ENCODE measurements at places on chromosomes 13 and 19. TPM values are rescaled to one million over a fixed set of nuclear protein-coding genes. Genes with fewer than 3 reads are reported as not detected.

DNA sequence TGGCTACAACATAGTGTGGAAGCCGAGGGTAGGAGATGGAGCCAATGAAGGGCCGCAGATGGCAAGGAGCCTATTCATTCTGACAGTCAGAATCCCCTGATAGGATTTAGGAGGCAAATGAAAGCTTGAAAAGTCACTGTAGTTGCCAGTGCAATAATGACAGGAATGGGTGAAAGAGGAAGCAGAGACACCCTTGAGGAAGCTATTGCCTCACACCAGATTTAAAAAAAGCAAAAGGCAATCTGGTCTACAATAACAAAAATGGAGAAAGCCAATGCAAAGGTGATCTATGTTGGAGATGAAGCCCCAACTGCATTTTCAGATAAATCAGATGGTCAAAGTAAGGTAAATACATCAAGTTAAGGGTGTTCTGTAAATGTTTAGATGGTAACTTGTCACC, 158.5 kb downstream of the TUBA3C start:
- DNase-seq: no peak

DNA sequence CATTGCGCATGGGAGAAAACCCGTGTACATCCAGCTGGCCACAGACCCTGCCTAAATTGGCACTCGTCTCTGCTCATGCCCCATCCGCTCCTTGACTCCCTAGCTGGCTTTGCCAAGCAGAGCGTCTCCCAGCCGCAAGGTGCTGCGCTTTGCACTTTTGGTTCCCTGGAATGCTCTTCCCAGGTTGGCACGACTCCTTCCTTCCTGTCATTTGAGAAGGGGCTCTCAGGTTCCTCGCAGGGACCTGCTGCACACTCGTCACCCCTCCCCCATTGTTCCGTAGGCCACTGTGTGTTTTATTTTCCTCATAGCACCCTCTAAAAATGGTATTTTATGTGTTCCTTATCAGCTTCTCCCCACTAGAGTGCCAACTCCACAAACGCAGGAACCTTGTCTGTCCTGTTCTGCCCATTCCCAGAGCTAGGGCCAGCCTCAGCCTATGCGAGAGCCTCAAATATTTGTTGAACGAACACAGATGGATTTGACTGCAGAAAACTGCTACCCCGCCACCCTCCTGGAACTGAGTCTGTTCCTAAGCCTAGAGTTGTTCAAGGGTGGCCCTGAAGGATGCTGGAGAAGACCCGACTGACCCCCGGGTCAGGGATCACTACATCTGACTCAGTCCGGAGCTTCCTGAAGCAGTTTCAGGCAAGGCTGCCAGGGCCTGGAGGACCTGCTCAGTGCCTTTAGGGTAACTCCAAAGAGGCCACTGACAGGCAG, 8.4 kb upstream of the CEBPA start:
- no peak for DNase-seq

The ZNF681 gene
- total RNA-seq: 6.7 TPM

GRCh38 chr19:27748551-27749152, 1464.3 kb downstream of the UQCRFS1 start:
- no peak for DNase-seq

DNA sequence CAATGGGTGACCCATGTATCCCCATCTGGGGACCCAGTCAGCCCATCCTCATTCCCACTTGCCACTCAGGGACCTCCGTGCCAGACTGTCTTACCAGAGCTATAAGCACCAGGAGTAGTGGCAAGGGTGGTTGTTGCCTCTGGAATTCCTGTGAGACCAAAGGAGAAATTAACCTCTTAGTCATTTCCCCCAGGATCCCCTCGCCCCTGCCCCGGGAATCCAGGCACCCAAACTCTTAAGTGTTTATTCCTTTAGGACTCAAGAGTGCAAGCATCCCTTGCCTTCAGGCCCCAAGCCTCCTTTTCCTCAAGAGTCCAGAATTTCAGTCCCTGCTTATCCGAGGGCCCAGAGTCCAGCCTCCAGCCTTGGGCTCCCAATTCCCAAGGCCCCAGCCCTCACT, 9.2 kb downstream of the NTN5 start:
- DNase-seq: no peak

GRCh38 chr19:14476673-14477401, 1.7 kb upstream of the PTGER1 start:
- DNase-seq: peak; percentile 55

The S1PR4 gene
- total RNA-seq: 345 TPM

DNA sequence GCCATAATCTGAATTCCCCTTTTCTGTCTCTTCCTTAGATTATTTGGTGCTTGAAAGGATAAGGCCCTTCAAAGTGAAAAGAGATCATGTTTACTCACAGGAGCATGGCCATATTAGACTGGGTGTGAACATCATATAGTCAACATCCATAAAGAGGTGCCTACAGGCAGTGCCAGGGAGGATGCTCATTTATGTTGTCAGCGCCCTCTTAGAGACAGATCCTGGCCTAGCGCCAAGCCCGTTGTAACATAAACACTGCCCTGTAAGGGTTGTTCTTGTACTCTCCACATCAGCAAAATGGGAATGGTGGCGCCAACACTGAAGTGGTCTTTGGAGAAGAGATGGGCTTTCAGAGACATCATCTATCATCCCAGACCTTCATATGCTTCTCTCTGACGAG, 16.1 kb downstream of the PCDH8 start:
- DNase-seq: no peak

The ZNF610 gene
- 1.3 TPM for total RNA-seq

DNA sequence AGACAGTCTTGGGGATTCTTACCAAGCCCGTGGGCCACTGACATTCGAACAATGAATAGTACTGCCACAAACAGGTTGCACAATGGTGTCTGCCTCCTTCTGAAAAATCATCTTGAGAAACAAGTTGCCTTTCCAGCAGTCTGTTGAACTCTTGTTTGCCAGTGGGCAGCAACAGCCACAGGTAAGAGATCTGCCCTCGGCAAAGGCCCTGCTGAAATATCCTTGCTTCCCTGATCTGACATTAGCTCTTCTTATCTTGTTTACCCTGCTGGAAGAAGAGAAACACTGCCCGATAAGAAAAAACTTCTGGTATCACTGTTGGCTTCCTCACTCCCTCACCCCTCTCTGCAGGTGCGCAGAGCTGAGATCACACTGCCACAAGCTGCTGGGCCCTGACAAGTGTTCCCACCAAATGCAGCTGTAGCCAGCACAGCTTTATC, 2.0 kb downstream of the DOCK9 start:
- no peak for DNase-seq

DNA sequence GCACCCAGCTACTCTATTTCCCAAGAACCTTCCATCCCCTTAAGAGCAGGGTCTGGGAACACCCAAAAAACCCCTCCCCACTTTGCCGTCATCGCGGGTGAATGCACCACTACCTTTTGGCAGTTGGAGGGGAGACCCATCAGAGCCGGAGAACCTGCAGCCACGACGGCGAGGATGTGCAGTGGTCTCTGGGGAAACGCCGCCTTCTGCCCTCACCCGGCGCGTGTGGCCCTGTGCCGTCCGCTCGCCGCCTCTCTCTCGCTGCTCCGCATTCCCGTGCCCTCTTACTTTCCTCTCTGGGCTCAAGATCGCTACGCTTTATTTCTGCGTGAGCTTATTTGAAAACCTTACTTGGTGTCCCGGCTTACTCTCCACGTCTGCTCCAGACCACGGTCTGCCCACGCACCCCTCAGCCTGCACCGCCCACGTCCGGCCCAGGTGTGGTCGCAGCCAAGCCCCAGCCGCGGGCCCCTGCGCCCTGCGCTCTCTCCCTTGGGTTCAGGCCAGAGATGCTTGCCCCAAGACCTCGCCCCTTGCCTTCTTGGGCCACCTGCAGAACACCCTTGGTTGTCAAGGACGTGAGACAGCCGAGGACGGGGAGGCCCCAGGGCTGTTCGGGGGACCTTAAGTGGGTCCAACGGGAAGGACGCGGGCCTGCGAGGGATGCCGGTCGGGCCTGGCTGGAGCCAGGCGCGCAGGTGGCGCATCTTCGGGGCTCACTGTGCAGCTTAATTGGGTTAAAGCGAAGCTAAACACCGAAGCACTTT, 2.0 kb upstream of the MAB21L1 start:
- DNase-seq: no peak

DNA sequence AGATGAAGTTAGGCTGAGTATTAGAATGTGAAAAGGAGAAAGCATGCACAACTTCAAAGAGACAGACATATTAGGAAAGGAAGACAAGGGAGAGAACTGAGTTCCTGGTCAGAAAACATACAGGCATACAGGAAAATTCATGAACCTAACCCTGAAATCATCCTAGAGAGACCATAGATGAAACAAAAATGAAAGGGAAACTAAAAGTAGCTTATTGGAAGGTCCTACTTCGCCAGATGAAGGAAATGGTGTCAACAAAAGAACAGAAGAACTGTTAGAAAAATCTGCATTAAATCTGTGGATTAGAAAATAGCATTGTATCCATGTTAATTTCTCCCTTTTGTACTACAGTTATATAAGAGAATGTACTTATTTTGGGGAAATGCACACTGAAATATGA, 169.0 kb upstream of the UFM1 start:
- no peak for DNase-seq

The SEMA6B gene
- not detected for total RNA-seq

DNA sequence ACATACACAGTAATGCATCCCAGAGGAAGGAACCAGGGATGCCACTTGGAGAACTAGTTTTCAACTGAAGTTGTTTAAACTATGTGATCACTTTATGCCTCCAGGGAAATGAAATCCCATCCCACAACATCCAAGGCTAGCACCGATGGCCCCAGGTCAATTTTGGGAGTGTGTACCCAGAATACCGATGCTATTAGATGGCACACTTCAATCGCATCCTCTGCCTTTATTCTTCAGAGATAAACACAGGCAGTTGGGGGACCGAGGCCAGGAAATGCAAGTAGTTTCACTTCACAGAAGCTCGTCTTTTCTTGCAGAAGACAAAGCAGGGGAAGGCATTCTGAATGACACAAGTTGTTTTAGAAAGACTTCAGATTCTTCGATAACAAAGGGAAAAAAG, 13.8 kb downstream of the STK24 start:
- peak; percentile 55 for DNase-seq

The ZNF471 gene
- total RNA-seq: 1.4 TPM

DNA sequence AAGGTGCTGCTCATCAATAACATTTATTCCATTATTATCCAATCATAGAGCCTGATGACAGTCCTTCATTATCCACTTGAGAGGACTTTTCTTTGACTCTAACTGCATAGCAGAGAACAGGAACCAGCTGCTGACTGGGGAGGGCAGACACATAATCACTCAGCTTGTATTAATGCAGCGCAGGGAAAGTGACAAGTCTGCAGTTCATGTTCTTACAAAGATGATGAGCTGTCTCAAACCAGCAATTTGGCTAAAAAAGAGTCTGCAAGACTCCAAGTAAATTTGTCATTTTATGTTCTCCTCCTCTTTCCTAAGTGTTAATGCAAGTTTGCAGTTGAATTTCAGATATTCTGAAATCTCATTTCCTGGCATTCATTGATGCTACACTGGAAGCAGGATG, 40.0 kb upstream of the CBY2 start:
- no peak for DNase-seq

DNA sequence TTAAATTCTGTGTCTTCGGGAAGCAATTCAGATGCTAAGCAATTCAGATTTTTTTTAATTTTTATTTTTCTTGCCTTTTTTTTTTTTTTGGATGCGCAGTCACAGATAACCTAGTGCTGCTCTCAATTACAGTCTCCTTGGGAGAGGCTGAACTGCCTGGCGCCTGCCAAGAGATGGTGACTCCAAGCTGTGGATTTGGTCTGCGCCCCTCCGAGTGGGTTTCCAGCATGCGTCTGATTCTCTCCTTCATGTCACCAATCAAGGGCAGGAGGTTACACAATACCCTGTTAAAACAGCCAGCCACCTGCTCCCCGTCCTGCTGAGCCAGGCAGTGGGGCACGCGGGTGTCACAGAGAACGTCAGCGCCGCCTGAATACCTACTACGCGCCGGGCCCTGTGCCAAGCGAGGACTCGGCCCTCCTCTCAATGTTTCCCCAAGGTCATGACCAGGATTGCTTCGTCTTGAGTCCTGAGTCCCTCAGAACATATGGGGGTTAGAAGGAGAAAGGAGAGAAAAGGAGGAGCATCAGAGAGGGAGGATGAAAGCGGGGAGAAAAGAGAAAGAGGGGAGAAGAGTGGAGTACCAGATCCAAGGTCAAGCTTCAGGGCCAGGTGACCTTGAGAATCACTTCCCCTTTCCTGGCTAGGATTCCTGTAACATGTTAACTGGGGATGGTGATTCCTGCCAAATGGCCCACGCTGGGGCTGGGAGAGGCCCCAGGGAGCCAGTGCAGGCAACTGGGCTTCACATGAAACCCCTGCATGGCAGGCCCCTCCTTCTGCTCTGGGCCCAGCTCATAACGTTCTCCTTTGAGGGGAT, 213.6 kb downstream of the URI1 start:
- DNase-seq: no peak

The TEX101 gene
- not detected for total RNA-seq

- no peak for DNase-seq
Observed at GRCh38 chr13:72782717-72783116, 784 bp downstream of the PIBF1 start.

Data from T-cell (primary cell).